ENCODE measurements at places on chromosomes 13 and 19.
A peak's percentile ranks its signal among the peaks of the same experiment; 100 is the strongest.

DNA sequence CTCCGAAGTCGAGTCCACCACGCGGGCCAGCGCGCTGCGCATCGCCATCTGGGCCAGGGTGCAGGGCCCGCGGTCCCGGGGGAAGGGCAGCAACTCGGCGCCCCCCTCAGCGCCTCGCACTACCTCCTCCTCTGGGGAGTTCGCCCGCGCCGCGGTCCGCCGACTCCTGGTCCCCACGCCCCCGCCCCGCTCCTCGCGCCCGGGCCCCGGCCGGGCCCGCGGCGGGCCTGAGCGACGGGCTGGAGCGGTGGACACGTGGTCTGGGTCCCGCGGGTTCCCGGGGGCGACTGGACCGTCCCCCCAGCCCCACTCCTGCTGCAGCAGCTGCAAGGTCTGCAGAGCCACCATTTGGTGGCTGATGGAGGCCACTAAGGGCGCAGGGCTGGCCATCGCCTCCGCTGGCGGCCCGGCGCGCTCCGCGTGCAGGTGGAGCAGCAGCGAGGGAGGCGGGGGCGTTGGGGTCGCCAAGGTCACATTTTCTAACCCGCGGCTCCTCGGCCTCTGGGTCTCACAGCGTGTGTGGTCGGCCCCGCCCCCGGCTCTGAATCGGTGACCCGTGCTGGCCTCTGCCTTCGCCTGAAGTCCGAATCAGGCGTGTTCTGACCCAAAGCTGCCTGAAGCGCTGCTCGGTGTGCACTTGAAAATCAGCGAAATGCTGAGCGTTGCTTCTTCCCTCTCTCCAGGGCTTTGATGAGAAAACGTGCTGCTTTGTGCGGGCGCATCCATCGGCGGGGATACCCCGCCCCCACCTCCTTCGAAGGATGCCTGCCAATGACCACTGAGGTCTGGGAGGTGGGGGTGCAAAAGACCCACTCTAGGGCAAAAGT is at the start of gene DLEU7:
DLEU7 (minus strand) TSS at position 436 of the 827 bp plus-strand sequence; CDS start at position 390, 46 bp downstream.
- no peak for DNase-seq

GRCh38 chr13:94218951-94219350 is 260.5 kb downstream of the DCT start:
- no peak for DNase-seq

DNA sequence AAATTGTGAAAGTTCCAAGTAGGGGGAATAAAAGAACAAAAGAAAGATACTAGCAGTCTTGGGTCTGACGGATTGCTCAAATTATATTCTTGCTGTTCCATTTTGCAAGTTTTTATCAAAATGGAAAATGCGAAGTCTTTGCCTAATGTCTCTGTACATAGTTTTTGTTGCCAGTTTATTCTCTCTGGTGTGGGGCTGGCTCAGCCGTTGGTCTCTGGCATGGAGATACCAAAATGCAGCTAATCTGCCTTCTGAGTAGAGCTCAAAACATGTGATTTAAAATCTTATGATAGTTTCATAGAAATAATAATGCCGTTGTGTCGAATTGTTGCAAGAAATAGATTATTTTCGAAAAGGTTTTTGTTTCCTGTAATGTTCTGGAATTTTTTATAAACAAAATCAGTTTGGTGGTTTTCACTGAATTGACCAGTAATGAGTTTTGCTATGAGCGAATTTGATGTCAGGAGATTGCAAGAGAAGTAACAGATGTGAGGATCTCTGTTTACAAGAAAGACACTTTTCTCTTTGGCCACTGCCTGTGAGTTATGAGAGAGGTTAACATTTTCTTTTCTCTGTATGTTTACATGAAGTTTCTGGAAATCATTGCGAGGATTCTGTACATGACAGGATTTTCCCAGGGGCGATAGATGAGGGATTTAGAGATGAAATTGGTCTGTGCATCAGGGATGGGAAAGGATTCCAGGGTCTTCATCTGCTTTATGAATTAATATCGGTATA is 147.0 kb downstream of the DCT start:
- DNase-seq: no peak

DNA sequence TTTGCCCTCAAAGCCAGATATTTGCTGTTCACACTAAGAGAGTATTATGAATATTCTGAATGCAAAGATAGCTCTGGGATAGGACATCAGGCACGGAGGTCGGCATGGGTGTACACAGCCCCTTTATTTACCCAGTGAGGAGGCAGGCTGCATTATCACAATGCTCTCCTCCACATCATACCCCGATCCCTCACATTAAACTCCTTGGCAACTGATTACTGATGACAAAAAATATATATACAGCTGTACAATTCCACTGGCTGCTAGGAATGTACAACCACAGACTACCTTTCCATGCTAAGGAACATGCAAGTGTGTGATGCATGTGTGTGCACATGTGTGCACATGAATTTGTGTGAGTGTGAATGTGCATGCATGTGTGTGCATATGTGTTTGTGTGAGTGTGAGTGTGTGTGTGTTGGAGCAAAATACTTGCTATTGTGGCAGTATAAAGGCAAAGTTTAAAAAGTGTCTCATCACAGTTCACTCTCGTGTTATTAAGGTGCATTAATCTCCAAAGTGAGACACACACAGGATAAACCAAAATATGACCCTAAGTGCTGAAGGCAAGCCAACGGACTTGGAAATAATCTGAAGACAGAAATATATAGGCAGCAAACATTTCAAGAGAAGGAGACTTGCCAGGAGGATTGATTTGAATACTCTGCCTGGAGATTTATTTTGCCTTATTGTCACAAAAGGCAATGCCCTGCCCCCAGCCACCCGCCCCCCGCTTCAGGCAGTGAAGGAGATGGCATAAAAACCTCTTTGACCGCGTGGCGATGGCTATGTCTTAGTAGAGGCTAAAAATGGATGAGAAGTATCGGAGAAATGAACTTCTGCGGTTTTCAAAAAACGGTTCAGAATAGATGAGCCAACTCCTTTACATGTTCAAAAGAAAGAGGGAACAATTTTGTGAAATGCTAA is 274.8 kb downstream of the TSHZ3 start:
- no peak for DNase-seq

- DNase-seq: no peak
Measured at GRCh38 chr19:37412700-37413099, 41.8 kb downstream of the ZNF527 start.

- no peak for DNase-seq
Measured at GRCh38 chr13:41648314-41648935, 191.1 kb downstream of the RGCC start.

DNA sequence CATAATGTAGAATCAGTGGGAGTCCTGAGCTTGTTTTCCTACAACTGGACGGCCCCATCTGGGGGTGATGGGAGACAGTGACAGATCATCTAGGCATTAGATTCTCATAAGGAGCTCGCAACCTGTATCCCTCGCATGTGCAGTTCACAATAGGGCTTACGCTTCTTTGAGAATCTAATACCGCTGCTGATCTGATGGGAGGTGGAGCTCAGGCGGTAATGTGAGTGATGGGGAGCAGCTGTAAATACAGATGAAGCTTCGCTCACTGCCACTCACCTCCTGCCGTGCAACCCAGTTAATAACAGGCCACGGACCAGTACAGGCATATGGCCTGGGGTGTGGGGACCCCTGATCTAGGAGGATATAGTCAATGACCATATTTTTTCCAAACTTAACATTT is 38.8 kb downstream of the RCBTB1 start:
- DNase-seq: no peak

DNA sequence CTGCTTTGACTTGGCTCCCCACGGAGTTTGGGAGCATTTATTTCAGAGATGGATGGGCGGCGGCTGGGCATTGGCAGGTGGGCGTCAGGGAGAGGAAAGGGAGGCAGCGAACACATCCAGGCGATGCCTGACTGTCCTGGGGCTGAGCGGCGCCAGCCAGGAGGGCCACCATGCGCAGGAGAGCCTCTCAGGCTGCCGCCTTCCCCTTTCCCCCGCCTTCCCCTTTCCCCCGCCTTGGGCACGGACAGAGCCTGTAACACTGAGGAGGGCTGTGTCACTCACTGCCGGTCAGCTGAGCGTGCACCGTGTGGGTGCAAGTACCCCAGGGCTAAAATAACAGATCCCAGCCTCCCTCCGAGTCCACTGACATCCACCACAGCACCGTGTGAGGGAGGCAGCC is 11.4 kb downstream of the MCF2L start:
- no peak for DNase-seq

GRCh38 chr19:53626976-53627375 is 4.8 kb upstream of the DPRX start:
- no peak for DNase-seq

DNA sequence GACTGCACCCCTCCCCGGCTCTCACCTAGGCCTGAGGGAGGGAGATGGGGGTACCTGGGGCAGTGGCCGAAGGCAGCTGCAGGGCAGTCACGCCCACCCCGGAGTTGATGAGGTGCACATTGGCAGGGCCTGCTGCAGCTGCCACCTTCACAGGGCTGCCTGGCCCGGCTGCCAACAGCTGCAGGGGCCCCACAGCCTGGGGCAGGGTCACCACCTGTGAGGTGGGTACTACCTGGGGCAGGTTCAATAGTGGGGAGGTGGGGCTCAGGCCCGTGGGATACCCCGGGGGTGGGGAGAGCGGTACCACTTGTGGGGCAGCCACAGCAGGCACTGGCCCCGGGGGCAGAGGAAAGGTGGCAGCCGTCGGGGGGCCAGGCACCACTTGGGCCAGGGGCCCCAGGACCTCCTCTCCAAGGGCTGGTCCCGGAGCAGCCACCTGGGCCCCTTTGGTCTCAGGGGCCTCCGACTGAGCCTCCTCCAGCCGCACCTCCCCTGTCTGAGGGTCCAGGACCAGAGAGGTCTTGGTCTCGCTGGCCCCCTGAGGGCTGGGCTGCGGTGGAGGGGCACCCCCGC is 2.7 kb downstream of the SIX5 start:
- no peak for DNase-seq

DNA sequence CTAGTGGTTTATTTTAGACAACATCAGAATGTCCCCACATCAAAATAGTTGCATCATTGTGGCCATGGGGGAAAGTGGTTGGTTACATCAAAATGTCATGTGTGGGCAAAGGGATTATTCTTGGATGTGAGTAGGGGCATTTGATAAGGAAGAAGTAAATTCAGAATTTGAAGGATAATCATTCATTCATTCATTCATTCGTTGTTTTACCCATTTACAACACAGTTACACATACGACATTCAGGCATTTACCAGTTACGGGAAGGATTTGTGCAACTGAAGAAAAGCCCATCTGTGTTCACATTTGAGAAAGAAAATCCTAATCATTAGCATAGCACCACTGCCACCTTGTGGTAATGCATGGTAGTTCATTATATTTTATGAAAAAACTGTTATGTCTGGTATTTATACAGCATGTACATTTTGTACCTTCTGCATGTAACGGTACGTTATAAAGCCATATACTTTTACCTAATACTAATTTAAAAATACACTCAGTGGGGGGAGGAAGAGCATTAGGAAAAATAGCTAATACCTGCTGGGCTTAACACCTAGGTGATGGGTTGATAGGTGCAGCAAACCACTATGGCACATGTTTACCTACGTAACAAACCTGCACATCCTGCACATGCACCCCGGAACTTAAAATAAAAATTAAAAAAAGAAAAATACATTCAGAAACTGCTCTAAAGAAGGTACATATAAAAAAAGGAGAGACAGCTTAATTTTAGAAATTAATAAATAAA is 62.1 kb downstream of the DGKH start:
- DNase-seq: peak; percentile 52

DNA sequence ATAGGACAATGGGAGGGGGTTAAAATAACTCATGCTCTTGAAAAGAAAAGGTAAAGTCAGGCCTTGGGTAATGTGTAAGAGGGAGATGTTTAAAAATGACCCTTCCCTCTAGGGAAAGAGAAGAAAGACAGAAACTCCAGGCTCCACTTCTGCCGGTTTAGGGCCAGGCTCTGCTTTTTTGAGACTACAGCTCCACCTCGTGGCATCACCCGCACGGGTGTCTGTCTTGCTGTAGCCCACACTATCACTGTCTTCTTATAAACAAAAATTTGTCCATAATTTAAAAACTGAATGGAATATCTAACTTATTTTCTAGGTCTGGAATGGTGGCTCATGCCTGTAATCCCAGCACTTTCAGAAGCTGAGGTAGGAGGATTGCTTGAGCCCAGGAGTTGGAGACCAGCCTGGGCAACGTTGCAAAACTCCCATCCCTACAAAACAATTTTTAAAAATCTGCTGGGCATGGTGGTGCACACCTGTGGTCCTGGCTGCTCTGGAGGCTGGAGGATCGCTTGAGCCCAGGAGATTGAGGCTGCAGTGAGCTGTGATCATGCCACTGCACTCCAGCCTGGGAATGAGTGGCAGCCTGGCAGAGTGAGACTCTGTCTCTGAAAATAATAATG is 65.1 kb upstream of the GTF3A start:
- peak; percentile 22 for DNase-seq

DNA sequence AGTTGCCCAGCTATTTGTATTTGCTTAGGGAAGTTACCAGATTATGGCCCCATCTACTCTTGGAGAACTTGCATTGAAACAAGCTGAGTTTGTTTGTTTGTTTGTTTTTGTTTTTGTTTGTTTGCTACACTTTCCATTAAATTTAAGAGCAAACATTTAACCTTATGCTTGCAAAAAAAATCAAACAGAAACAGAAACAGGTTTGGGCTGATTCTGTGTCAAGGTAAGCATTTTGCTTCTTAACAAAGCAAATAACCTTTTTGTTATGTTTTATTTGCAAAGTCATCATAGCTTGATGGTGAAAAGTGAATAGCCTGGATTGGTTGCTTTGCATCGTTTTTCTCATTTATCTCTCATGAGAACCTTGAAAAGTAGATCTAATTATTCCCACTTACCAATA is 531.8 kb downstream of the EFNB2 start:
- DNase-seq: peak; percentile 20

- peak; percentile 13 for DNase-seq
Measured at GRCh38 chr19:13557756-13558398, 51.6 kb upstream of the CACNA1A start.

DNA sequence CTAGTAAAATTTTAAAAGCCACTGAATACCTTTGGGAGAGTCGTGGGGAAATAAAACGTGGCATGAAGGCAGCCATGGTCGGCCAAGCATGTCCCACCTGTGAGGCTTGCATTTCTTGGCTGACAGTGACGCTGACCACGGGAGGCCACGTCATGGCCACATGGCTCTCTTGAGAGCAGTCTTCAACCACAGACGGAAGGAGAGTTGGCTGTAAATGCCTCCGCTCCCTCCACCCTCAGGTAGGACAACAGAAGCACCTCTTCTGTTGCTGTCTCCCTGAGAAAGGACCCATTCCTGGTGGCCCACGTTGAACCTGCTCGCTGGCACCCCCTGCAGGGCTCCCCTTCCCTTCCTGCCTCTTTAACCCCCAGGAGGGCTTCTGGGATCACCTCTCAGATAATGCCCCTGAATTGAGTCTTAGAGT is 10.6 kb upstream of the LRRC25 start:
- DNase-seq: no peak

DNA sequence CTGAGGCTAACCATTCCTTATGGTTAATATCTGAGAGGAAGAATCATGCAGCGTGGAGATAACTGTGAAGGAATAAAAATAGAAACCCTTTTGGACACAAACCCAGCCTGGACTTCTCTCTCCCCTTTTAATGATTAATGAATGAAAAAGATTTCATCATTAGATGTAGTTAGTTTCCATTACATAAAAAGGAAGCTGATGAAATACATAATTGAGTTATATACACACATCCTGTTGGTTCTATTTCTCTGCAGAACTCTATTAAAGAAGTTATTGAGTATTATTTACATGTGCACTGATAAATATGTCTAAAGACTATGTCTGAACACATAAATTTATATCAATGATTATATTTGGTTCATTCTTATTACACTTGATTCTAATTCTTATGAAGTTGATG is 465.3 kb downstream of the GPC5 start:
- DNase-seq: no peak

Measured in MM.1S (cell line).